ENCODE measurements at places on chromosomes 13 and 19.

DNA sequence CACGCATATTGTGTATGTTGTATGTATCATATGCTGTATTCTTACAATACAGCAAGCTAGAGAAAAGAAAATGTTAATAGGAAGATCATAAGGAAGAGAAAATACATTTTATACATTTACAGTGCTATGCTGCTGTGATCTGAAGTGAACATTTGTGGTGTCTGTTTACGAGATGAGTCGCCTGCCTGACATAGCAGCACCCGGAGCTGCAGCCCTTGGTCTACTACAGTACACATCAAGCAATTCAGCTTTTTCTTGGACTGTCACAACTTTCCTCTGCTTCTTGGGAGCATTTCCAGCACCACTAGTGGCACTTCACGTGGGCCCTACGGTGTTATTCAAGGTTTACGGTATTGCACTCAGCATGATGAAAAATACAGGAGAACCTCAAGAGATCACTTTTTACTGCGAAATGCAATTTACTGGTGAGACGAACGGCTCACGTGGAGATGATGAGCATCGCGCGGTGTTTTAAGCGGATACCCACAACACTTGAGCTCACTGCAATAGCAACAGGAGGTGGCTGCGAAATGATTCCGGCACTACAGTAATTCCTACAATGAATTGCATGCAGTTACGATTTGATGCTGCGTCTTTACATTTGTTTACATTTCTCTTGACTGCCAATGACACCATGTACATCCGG lies 308.4 kb downstream of the FGF9 start:
- DNase-seq, result no peak

GRCh38 chr13:95745752-95746151 lies 68.8 kb downstream of the DNAJC3 start:
- DNase-seq, result no peak

DNA sequence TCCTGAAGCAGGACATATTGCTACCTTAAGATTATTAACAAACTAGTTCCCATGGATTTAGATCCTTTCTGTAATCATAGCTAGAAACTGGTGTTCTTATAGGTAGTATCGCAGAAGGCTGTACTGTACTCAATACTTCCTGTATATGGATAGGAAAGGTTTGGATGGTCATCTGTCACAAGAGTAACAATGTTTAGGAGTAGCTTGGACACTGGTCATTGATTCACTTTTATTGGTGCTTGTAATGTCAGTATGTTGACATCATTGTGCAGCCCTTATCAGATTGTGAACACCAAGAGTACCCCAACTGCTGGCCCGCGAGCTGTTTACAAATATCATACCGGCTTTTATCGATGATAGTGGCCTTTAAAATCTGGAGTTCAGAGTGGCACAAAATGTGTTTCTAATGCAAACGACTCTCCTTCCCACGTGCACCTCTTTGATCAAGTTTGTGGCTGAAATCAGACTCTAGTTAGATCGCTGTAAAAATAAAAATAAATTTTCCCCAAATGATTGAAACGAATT lies 605 bp upstream of the CDK8 start:
- DNase-seq, result no peak

GRCh38 chr19:3734310-3734600 lies 26.1 kb downstream of the TJP3 start:
- no peak for DNase-seq

GRCh38 chr13:47454986-47455385 lies 546.1 kb downstream of the SUCLA2 start:
- DNase-seq, result no peak

- DNase-seq, result no peak
Measured at GRCh38 chr19:38204728-38205127, 19.3 kb downstream of the DPF1 start.

- DNase-seq, result no peak
Measured at GRCh38 chr19:8664671-8665057, 33.9 kb downstream of the ACTL9 start.

DNA sequence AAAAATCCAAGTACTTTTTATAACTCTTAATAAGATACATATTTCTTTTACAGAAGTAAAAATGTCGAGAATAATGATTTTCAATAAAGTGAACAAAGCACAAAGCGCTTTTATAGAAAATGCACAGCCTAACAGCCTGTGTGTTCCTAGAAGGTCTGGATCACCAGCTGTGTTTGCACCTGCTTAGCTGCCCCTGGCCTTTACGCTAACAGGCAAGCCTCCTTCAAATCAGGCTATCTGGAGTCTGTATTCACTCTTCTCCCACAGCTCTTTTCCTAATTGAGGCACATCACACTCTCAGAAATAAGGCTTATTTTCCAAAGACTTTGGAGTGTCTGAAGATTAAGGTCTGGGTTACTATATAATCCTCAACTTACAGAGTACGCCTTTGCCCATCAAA lies 183.1 kb downstream of the LHFPL6 start:
- no peak for DNase-seq

DNA sequence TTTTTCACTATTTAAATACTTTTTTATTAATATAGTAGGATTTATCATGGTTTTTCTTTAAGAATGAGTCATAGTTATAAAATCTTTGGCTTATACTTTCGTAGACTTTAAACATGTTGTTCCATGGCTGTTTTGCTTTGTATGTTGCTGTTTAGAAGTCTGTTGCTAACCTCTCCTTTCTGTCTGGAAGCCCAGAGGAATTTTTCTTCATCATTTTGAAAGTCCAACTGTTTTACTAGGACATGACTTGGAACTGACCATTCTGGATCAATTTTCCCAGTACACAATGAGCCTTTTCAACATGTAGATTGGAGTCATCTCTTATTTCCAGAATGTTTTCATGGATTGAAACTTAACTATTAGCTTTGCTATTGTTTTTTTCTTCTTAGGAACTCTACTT lies 7.9 kb downstream of the CAB39L start:
- DNase-seq, result peak; percentile 19

GRCh38 chr13:109401891-109402290 lies 384.5 kb downstream of the IRS2 start:
- DNase-seq, result no peak

GRCh38 chr13:103730407-103730806 lies 664.2 kb upstream of the SLC10A2 start:
- DNase-seq, result no peak

DNA sequence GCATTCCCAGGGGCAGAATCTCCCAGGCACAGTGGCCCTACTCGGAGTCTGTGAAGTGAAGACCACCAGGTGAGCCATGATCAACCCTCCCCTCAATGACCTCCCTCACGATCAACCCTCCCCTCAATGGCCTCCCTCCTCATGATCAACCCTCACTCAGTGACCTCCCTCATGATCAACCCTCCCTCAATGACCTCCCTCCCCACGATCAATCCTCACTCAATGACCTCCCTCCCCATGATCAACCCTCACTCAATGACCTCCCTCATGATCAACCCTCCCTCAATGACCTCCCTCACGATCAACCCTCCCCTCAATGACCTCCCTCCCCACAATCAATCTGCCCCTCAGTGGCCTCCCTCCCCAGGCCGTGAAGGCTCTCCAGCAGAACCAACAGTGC lies 32.1 kb downstream of the SBNO2 start:
- no peak for DNase-seq

DNA sequence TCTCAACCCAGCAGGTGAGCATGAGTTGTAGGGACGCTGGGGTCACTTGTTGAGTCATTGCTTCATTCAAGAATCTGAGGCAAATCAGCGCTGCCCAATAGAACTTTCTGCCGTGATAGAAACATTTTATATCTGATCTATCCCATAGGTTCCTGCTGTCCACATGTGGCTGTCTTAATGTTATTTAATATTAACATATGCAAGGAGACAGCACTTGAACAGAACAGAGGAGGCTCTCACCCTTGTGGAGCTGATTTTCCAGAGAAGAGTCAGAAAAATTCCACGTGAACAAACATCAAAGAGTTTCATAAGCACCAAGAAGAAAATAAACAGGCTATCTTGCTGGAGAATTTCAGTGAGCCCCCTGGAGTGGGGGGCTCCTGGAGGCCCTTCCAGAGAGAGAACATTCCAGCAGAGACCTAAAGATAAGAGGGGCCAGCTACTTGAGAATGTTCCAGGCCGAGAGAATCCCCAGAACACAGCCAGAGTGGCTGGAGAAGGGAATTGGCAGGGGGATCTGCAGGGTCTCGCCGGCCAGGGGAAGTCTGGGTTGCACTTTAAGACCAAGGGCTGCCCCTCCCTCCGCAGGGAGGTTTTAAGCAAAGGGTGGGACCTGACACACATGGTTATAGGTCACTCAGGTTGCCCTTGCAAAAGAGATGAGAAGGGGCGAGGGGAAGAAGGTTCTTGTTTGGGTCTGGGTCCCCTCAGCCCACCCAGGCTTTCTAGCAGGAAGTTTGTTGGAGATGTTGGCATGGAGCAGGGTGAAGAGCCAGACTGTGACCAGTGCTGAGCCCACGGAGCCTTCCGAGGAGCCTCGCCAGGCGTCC lies 135.7 kb downstream of the CRYL1 start:
- no peak for DNase-seq

GRCh38 chr13:32545083-32545482 lies 6.5 kb upstream of the N4BP2L2 start:
- DNase-seq, result no peak

GRCh38 chr13:50511877-50512341 lies 331.6 kb downstream of the DLEU7 start:
- no peak for DNase-seq

DNA sequence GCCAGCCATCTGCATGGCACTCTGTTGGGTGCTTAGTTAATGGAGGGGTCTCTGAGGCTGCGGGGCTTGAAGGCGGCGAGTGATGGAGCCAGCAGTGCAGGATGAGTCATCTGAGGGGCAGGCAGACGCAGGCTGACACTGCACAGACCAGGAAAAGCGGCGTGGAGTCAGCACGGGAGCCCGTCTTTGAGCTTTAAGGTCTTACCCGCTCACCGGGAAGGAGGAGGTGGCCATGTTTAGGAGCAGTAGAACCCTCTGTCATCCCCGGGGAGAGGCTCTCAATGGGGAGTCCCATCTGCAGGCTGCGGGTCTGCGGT lies 13.1 kb downstream of the NAXD start:
- DNase-seq, result peak; percentile 74

- DNase-seq, result no peak
Measured at GRCh38 chr19:9667898-9668297, 7.0 kb downstream of the ZNF562 start.

GRCh38 chr13:78830508-78830907 lies 171.6 kb upstream of the OBI1 start:
- DNase-seq, result no peak

DNA sequence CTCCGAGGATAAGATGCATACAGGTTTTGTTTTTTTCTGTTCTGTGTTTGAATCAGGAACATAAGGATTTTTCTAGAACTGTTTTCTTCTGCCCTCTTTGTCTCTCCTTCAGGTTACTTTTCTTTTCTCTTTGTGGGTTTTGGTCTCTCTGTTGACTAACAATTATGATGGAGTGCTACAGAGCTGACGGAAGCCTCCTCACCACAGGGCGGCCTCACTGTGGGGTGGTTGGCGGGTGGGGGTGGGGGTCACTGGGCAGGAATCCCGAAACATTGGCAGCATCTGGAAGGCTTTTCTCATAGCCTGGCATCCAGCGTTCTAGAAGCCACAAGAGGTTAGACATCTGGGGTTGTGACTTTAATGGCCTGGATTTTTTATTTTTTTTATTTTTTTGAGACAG lies 12.0 kb upstream of the MATK start:
- DNase-seq, result no peak

- no peak for DNase-seq
Measured at GRCh38 chr13:84332346-84332745, 450.1 kb upstream of the SLITRK1 start.

DNA sequence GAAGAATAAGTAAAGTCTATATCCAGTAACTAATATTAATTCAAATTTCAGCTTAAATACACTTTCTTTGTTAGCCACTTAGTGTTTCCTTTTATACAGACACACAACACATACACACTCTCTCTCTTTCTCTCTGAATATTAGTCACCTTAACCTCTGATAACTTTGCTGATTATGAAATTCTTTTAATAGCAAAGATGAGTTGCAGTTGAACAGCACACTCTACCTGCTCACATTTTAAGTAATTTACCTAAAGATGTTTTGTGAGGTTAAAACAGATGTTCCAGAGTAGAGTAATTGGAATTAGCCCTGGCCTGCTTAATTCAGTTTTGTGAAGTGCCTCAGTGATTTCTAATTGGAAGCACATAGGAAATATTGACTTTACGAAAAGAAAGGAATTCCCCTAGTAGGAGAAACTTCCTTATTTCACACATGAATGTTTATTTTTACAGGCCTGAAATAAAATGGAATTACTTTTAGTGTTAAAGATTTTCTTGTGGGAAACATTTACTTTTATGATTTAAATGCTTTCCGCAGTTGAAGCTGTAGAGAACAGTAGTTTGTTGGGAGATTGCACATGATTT lies 184.3 kb downstream of the MYO16 start:
- no peak for DNase-seq

GRCh38 chr19:16435238-16435917 lies 36.4 kb downstream of the EPS15L1 start:
- peak; percentile 99 for DNase-seq

- DNase-seq, result no peak
Measured at GRCh38 chr19:1851654-1852580, 3.6 kb upstream of the REXO1 start.

- DNase-seq, result peak; percentile 48
Measured at GRCh38 chr19:23394511-23394910, 760 bp downstream of the ZNF91 start.

GRCh38 chr19:17092696-17093095 lies 17.1 kb downstream of the MYO9B start:
- DNase-seq, result no peak

- peak; percentile 72 for DNase-seq
Measured at GRCh38 chr13:76754414-76754813, 131.8 kb downstream of the KCTD12 start.

GRCh38 chr13:110319397-110319773 lies 12.3 kb downstream of the COL4A2 start:
- DNase-seq, result no peak

- no peak for DNase-seq
Measured at GRCh38 chr13:23288564-23288963, 107.8 kb downstream of the SGCG start.

DNA sequence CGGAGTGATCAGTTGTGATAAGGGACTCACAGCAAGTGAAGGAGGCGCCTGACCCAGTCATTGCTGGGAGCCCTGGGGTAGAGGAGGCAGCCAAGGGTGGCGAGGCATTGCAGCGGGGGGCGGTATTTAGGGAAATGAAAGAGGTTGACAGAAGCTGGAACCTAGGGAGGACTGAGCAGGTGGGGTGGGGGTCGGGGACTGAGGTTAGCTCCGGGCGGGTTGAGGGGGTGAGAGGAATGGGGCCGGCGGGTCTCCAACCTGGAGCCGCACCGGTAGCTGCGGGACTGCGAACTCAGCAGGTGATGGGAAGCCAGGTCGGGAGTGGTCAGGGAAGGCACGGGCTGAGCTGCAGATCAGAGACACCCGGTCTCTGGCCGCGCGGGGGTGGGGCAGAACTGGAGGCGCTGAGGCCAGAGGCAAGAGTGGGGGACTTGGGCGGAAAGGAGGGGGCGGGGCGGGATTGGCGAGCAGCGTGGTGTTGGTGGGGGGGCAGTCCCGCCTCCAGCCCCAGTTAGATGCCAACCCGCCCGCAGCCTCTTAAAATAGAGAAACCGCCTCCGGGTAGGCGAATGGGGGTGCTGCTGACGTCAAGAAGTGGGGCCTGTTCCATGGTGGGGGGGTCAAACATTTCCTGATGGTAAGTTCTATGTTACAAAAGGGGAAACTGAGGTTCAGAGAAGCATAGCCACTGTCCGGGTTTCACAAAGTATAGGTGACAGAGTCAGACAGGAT lies 1.5 kb downstream of the MAST3 start:
- DNase-seq, result no peak
